ENCODE measurements at places on chromosomes 3 and 15.

DNA sequence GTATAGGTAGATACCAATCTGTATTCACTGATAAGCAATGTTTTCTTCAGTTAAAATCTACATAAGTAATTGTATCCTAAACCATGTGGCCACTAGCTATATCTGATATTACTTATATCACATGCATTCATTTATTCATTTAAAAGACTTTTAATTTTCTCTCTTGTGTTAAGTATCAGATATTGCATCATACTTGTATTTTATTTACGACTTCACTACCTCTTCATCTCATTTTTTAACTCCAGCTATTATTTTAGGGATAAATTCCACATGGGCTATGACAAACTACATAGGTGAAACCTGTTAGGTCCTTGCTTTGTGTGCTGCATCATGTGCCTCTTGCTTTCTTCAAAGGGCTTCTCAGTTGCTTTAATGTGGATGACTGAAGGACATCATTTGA is 1018.3 kb downstream of the ZPLD1 start:
- no peak for DNase-seq

DNA sequence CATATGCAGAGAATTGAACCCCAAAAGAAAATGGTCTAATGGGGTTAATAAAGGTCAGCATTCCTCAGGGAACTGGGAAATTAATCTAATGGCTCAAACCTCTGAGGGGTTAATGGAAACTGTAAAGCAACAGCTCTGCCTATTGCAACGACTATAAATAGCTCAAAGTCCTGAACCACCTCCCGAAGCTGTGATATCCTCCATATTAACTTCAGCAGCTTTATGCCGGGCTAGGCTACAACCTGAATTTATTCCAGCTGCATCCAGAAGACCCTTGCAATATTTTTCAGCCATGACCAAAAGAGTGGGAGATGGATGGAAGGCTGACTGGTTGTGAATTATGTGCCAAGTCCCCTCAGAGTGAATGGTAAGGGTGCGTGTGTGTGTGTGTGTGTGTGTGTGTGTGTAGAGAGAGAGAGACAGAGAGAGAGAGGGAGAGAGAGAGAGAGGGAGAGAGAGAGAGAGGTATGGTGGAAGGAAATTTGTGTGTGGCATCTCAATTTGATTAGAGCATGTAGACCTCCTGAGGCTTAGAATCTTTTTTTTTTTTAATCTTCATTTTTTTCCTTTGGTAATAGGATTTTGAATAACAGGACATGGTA is 109.9 kb downstream of the PDCD6IP start:
- DNase-seq = no peak

GRCh38 chr3:127712881-127713771 is 40.4 kb downstream of the ABTB1 start:
- no peak for DNase-seq

GRCh38 chr3:16205156-16205870 is 30.8 kb downstream of the GALNT15 start:
- no peak for DNase-seq

- no peak for DNase-seq
These were observed 10.5 kb downstream of the SEMA4B start for GRCh38 chr15:90211440-90212143.

Measured in HuH-7.5 (cell line).